MCF 10A (cell line): ENCODE measurements at places on chromosomes 1 and 21.

GRCh38 chr1:91513160-91513559 is 12.5 kb downstream of the CDC7 start:
- no peak for DNase-seq

DNA sequence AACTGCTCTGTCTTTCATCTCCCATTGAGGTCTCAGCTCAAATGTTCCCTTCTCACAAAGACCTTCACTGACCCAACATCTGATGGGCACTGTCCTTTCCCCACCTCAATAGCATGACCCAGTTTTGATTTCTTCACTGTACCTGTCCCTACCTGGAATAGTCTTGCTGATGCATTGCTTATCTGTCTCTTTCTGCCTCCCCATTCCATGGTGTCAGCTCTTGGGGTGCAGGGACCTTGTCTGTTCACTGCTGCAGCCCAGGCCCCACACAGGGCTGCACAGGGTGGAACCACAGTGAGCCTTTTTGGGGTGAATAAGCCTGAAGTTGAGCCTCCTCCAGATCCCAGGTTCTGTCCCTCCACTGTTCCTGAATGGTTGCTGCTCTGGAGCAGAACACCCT is 414.9 kb downstream of the PTPRU start:
- DNase-seq = no peak

DNA sequence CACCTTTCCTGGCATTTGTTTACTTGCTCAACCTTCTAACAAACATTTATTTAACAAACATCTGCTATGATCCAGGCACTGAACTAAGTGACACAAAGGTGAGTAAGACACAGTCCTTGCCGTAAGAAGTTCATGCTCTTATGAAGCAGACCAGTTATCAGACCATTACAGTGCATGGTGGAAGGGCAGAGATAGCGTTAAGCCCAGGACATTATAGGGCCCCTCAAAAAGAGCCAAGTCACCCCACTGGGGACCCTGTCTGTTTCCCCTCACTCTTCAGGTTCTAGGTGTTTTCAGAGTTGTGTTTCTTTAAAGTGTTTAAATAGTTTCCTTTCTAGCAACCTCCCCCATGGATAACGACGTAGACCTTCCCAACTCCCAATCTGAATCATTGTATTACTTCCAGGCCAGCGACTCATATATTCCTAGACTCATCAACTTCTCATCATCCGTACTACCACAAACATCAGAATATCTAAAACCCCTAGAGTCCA is 39.3 kb downstream of the TCP10L start:
- no peak for DNase-seq

- DNase-seq = no peak
Measured at GRCh38 chr1:228144993-228145343, 4.8 kb upstream of the GJC2 start.

DNA sequence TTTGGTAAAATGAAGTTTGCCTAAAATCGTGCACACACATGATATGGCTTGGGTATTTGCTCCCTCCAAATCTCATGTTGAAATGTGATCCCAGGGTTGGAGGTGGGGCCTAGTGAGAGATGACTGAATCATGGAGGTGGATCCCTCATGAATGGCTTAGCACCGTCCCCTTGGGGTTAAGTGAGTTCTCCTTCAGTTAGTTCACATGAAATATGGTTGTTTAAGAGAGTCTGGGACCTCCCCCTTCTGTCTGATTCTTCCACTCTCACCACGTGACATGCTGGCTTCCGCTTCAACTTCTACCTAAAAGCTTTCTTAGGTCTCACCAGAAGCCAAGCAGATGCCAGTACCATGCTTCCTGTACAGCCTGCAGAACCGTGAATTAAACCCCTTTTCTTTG is 58.4 kb downstream of the SIPA1L2 start:
- peak; percentile 87 for DNase-seq

GRCh38 chr1:10765304-10765703 is 31.1 kb downstream of the CASZ1 start:
- DNase-seq = no peak

GRCh38 chr1:23101887-23102286 is 66.8 kb downstream of the LUZP1 start:
- DNase-seq = no peak

GRCh38 chr1:48499211-48499735 is 27.3 kb upstream of the SPATA6 start:
- no peak for DNase-seq

- DNase-seq = no peak
Measured at GRCh38 chr1:207891148-207891547, 19.8 kb downstream of the CD34 start.

DNA sequence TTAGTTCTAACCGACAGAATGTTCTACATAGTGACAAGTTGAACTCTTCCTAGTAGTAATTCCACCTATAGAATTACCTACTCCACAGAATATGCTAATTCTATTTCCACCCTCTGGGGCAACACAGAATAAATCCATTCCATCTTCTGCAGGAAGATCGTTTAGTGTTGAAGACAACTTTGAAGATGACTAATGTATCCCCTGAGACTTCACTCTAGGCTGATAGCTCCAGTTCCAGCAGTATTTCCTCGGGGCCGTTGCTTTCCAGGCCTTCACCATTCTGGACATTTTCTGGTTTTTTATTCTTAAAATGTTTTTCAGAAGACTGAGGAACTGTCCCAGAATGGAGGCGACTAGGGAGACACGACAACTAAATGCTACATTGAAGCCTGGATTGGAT is 61.0 kb upstream of the CSF1 start:
- no peak for DNase-seq

GRCh38 chr1:192342842-192343241 is 26.1 kb downstream of the RGS21 start:
- DNase-seq = no peak

DNA sequence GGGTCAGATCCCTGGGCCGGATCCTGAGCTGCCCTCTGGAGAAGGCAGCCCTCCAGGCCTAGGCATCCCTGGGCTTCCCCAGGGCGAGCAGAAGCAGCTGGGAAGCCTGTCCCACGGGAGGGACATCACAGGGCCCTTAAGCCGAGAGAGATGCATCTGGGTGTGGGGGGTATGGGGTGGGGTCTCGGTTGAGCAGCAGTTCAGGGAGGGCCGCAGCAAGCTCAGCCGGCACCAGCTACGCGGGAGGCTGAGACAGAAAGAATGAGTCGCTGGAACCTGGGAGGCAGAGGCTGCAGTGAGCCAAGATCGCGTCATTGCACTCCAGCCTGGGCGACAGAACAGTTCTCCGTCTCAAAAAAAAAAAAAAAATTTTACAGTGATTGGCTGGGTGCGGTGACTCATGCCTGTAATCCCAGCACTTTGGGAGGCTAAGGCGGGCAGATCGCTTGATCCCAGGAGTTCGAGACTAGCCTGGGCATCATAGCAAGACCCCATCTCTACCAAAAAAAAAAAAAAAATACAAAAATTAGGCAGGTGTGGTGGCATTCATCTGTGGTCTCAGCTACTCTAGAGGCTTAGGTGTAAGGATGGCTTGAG is 37.7 kb downstream of the RRP1 start:
- DNase-seq = peak; percentile 62

DNA sequence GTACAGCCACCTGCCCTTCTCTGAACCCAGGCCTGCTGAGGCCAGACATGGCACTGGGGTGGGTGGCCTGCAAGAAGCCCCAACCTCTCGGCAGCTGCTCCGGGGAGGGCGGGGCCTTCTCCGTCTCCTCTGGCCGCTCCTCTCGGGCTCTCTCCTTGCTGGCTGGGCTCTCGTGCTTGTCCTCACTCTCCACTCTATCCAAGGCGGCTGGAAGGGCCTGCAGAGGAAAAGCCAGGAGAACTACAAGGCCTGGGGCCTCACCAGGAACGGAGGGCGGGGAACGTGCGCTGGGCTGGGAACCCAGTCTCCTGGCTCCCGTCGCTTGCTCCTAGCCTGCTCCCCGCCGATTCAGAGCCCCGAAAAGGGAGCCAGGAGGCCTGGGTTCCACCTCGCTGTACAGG is 59.1 kb downstream of the CHD5 start:
- DNase-seq = no peak

- DNase-seq = no peak
Measured at GRCh38 chr1:74579425-74579824, 67.0 kb upstream of the LRRC53 start.

DNA sequence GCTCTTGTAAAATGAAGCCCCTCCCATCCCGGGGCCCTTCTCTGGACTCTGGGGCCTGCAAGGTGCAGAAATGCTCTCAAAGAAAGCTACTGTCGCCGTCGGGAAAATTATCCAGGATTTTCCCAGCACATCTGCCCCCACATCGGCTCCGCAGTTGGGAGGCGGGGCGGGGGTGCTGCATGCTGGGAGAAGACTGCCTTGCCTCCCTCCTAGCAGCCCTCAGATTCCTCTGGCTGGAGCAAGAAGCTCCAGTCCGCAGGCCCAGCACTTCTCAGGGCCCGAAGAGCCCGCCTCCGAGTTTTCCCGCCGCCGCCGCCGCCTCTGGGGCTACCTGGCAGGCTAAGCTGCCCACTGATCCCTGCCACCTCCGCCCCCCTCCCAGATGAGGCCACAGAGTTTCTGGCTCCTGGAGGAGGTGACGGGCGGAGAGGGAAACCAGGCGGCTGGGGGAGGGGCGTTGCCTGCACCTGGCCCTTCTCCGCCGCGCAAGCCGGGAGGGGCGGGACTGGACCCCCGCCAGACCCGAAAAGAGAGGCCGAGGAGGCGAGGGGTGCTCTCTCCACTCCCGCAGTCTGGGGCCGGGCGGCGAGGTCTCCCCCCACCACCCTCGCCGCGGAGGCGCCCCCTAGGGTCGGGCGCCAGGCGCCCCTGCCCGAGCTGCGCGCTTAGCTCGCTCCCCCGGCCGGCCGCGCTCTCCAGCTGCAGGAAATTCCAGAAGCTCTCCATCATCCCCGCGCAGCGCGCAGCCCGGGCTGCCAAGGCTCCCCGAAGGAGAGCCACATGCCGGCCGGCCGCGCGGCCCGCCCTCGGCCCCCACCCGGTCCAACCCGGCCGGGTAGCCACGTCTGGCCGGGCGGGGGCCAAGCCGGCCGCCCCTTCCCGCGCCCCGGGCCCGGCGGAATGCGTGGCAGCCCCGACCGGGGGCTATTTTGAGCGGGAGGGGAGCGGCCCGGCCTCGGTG is 28.8 kb downstream of the AHDC1 start:
- peak; percentile 71 for DNase-seq

DNA sequence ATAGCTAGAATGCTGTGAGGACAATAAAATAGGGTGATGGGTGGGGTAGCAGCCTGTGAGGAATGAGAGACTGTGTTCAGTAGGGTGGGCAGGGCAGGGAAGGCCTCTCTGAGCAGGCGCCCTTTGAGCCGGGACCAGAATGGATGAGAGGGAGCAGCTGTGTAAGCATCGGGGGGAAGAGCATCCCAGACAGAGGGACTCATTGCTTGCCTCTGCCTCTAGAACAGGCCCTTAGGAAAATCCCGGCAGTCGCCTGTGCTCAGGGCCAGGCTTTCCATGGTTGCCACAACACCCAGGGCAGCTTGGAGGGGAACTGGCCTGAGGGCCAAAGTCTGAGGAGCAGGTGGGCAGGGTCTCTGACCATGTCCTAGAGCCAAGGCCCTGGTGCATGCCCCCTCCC is 774 bp downstream of the SLC2A7 start:
- no peak for DNase-seq

DNA sequence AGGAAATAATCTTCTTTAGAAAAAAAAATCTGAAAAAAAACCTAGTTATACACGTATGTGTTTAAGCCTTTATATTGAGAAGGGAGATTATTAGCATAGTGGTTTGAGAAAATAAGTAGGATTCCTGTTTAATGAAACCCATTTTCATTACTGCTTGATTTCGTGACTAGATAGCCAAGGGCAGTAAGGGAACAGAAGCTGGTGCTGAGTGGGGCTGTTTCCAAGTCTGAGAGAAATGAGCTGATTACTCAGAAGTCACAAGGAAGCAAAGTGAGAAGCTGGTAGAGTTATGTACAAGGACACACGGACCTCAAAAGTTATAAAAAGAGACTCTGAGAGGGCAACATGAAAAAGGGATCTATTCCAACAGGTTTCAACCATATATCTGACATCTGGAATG is 256.5 kb downstream of the TTLL7 start:
- DNase-seq = no peak

- DNase-seq = no peak
Measured at GRCh38 chr1:16117936-16118335, 37.9 kb downstream of the EPHA2 start.

DNA sequence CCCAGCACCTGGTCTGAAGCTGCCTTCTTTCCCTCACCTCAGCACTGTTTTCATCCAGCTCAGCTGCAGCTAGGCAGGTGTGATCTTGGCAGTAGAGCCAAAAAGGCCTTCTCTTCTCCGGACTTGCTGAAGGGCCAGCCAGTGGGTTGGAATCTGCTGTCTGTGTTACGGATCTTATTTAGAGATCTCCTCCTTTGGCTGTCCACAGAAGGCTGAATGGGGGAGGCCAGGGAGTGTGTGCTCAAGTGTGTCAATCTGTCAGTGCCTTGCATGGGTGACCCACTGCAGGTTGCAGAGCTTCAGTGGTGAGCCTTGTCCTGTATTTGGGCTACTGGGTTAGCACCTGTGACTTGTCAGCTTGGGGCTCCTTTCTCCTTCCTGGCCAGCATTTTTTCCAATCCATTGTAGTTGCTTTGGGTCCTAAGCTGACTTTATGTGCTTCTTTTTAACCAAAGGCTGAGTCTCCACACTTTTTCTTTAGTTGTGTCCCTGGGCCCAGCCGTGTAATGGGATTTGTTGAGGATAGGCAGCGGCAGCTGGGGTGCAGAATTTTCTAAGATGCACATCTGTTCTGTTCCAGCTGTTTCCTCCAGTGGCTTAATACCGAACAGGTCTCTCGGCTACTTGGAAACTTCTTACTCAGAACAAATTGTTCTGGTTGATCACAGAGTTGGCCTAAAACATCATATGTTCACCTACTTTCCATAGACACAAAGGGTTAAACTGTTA is 126.8 kb downstream of the PEX14 start:
- DNase-seq = no peak
